Vein endothelial cell (primary cell): ENCODE measurements at places on chromosomes 2 and 18. TPM values are rescaled to one million over a fixed set of nuclear protein-coding genes. Genes with fewer than 3 reads are reported as not detected.

Gene ZBTB7C
- under 0.01 TPM in 1 of 2 replicates, not detected in the other for total RNA-seq

Gene PLGLB1
- total RNA-seq, result 0.57 and 1.3 TPM in 2 replicates

Gene MC5R
- not detected in 2 replicates for total RNA-seq

Gene AQP4
- not detected in 2 replicates for total RNA-seq

Gene DYNAP
- total RNA-seq, result not detected in 2 replicates

Gene DTNA
- total RNA-seq, result 7.5 and 9.0 TPM in 2 replicates
